ENCODE measurements at places on chromosomes 5 and 9.

DNA sequence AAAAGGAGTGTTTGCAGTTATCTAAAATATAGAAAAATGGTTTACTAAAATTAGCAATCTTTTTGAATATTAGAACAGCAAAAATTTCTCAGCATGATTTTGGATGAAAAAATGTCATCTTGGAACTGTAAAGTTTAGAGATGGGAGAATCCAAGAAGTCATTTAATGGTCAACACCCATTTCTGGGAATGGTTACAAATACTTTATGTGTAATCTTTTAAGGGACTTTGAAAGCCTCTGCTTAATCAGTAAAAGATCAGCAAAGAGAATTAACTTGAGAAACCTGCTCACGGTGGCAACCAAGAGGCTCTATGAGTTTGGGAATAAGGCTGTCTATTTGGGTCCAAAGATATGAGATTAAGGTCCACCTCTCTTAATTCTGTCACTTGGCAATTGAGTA lies 13.0 kb downstream of the C1QTNF3 start:
- DNase-seq, result no peak

- DNase-seq, result no peak
These were observed 1.0 kb downstream of the PRDM6 start for GRCh38 chr5:123089914-123090660.

GRCh38 chr9:107548298-107549142 lies 59.0 kb upstream of the KLF4 start:
- DNase-seq, result peak; percentile 81

DNA sequence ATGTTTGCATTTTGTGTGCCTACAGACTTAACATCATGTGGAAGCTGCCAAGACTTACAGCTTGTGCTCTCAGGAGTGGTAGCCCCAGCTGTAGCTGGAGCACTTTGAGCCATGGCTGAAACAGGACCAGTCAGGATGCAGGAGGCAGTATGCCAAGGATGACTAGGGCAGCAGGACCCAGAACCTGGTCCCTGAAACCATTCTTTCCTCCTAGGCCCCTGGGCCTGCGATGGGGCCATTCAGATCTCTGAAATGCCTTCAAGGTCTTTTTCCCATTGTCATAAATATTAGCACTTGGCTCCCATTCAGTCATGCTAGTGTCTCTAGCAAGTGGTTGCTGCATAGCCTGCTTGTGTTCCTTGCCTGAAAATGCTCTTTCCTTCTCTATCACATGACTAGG lies 29.6 kb upstream of the VLDLR start:
- no peak for DNase-seq

- DNase-seq, result no peak
These were observed 261.6 kb downstream of the BNC2 start for GRCh38 chr9:16608906-16609305.

GRCh38 chr5:581941-582340 lies 30.2 kb upstream of the CEP72 start:
- no peak for DNase-seq

DNA sequence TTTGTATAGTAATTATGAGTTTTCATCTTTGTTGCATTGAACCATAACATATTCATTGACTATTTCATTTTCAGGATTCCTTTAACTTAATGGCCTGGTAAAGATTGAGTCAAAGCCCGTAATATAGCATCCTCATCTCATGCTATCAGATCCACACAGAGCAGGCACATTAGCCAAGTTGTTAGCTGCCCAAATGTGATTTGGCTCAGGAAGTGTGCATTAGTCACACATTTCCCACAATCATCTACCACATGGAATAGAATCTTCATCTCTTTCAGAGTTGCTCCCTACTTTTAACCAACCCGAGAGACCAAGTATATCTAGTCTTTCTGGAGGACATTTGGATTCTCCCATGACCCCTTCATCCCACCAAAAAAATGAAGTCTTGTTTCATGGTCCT lies 481.0 kb upstream of the PTGER4 start:
- no peak for DNase-seq

DNA sequence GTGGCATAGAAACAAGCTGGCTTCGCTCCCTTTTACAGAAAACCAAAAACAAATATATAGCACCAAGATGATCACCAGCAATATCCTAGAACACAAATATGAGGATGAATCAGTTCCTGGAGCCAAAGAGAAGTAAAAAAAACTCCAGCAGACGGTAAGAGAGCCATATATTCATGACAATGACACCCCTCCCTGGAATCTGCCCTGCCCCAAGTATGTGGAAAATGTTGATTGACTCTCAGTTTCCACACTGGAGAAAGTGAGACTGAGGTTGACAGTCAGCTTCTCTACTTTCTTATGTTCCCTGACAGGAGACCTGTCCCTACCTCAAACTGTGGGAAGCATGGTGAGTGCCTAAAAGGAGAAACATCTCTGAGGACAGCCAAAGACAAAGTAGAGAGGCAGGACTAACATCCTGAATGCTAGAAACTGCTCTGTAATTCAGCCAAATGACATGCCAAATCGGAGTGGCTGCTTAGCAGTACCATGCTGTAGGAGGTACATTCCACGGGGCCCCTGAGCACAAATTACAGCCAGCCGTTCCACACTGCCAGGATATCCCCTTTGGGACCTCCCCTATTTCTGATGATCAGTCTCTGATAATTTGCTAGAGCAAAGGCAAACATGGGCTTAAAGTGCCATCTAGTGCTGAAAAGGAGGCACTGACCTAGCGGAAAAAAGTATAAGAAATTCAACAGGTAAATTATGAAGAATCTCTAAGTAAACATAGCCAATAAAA lies 424.0 kb upstream of the RGMB start:
- DNase-seq, result peak; percentile 1

DNA sequence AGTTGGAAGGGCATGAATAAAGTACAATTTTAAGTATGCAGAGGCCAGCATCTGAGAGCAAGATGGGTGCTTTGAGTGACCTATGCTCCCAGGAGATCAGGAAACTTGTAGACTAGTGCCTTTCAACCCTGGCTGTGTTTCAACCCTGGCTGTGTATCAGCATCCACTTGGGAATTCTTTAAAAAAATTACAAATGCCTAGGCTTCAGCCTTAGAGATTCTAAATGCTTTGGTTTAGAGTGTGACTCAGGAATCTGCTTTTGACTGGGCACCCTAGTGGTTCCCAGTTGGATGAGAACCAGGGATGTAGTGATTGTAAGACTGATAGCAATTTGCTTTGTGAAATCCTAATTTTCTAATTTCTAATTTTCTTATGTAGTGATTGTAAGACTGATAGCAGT lies 65.6 kb downstream of the RALGPS1 start:
- DNase-seq, result no peak

- no peak for DNase-seq
These were observed 10.1 kb downstream of the IRF1 start for GRCh38 chr5:132480546-132480892.

DNA sequence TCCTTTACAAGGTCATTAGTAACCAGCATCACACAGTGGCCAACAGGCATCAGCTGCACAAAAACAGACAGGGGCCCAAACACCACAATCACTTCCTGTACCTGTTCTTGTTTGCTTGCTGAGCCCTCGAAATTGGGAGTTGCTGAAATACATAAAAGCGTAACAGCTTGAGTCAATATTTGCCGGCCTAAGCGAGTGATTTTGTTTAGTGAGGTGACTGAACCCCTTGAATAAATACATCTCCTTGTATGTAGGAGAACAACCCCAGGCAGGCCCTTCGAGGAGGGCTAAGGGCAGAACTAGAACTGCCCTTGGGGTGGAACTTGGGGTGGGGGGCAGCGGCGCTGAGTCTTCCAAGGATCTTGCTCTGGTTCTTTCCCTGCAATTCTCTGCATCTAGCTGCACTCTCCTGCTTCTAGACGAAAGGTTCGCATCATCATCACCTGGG lies 502.5 kb downstream of the RASEF start:
- no peak for DNase-seq

GRCh38 chr5:101782352-101783103 lies 513.6 kb downstream of the SLCO4C1 start:
- DNase-seq, result no peak

DNA sequence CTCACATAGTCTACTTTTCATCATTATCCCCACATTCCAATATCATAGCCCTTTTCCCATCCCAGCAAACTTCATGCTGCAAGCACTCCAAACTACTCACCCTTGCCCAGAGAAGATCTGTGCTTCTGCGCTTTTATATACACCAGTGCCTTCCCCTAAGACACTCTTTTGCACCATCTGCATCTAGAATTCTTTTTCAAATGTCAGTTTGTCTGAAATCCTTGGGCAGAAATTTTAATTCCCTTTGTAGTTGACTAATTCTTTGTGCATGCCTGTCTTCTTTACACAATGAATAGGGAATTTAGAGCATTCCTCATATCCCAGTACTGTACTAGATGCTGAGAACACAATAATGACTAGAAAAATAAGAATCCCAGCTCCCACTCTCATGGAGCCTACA lies 298.9 kb downstream of the KCNN2 start:
- DNase-seq, result no peak
